Omental fat pad (tissue), 4 donors: ENCODE measurements at places on chromosomes 3 and 15. TPM values are rescaled to one million over a fixed set of nuclear protein-coding genes. Genes with fewer than 3 reads are reported as not detected.

SCN5A gene
- total RNA-seq = 0.79 TPM

PLCL2 gene
- total RNA-seq = 28.5 TPM

RPL14 gene
- 390 TPM for total RNA-seq

TMED3 gene
- 33.1 TPM for total RNA-seq

NPRL2 gene
- 9.5 TPM for total RNA-seq

OR4F15 gene
- not detected for total RNA-seq

GHSR gene
- not detected for total RNA-seq

TTLL13 gene
- not detected for total RNA-seq

KY gene
- total RNA-seq = not detected

RHOV gene
- not detected for total RNA-seq

ZNF80 gene
- total RNA-seq = not detected

LEO1 gene
- 15.8 TPM for total RNA-seq

UCN2 gene
- total RNA-seq = not detected

CHRNA3 gene
- not detected for total RNA-seq

SLC25A36 gene
- 51.8 TPM for total RNA-seq

ANKUB1 gene
- total RNA-seq = not detected

ECE2 gene
- total RNA-seq = not detected

CCDC80 gene
- total RNA-seq = 275 TPM

ERICH6 gene
- total RNA-seq = not detected

CCDC191 gene
- total RNA-seq = 3.0 TPM

TMC3 gene
- total RNA-seq = not detected

PIF1 gene
- 0.63 TPM for total RNA-seq

SLC2A2 gene
- not detected for total RNA-seq

OR5H14 gene
- total RNA-seq = not detected

LYZL4 gene
- not detected for total RNA-seq

SLC12A8 gene
- not detected for total RNA-seq

FBXL2 gene
- total RNA-seq = 13.5 TPM

CRYGS gene
- total RNA-seq = 6.5 TPM

CCPG1 gene
- 68.9 TPM for total RNA-seq

NUP210 gene
- 3.2 TPM for total RNA-seq

DZIP1L gene
- total RNA-seq = 37.4 TPM

ALDH1L1 gene
- 125 TPM for total RNA-seq

ARNT2 gene
- 7.4 TPM for total RNA-seq

CLDN16 gene
- total RNA-seq = not detected

SGO1 gene
- 2.3 TPM for total RNA-seq

DUOXA2 gene
- total RNA-seq = not detected

GLT8D1 gene
- total RNA-seq = 53.0 TPM

BSN gene
- 0.25 TPM for total RNA-seq

LMOD3 gene
- total RNA-seq = not detected

GOLGA6L10 gene
- 0.56 TPM for total RNA-seq

CHRFAM7A gene
- total RNA-seq = 1.3 TPM

COLQ gene
- total RNA-seq = 2.5 TPM

PHLDB2 gene
- total RNA-seq = 110 TPM
